ENCODE measurements at places on chromosomes 7 and 10.

- H3K4me3 ChIP-seq, result no peak within 1 kb of the TSS
- H3K36me3 ChIP-seq, result peaks cover 6% of the 10 kb centered on the region
- peak within 1 kb of the TSS; percentile 91 for H3K27ac ChIP-seq
- H3K4me1 ChIP-seq, result peaks cover 15% of the 10 kb centered on the region
Measured at GRCh38 chr7:832167-832967, at the start of gene SUN1. Gene SUN1 (plus strand): TSS chr7:832476. CDS start chr7:832525, 49 bp downstream.

DNA sequence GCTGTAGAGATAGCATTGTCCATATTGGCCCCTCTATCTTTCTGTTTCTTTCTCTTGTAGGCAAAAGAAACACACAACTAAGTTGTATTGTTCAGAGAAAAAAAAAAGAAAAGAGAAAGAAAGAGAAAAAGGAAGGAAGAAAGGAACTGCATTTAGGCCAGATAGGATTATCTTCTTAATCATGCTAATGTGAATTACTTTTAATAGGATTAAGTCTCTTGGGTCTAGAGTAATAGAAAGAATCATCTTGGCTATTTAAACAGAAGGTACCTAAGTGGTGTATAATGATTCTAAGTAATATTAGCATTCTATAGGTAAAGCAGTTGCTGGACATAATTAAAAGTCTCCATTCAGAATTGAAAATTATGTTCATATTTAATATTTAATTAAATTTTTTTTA, 42.2 kb downstream of the GPR85 start:
- H3K27me3 ChIP-seq, result no peaks in the 10 kb centered on the region
- no peak for DNase-seq
- H3K36me3 ChIP-seq, result no peaks in the 10 kb centered on the region
- H3K27ac ChIP-seq, result no peak overlapping the region
- no peak overlapping the region for H3K4me3 ChIP-seq
- no peaks in the 10 kb centered on the region for H3K4me1 ChIP-seq

GRCh38 chr7:3236268-3236667, 64.8 kb upstream of the SDK1 start:
- peaks cover 3% of the 10 kb centered on the region for H3K36me3 ChIP-seq
- no peak for DNase-seq
- H3K4me1 ChIP-seq, result no peaks in the 10 kb centered on the region
- no peak overlapping the region for H3K27ac ChIP-seq
- H3K4me3 ChIP-seq, result no peak overlapping the region

- H3K27me3 ChIP-seq, result no peaks in the 10 kb centered on the region
- peaks cover 6% of the 10 kb centered on the region for H3K4me1 ChIP-seq
- no peak overlapping the region for H3K4me3 ChIP-seq
- peak overlapping the region; percentile 13 for H3K27ac ChIP-seq
- peaks cover 15% of the 10 kb centered on the region for H3K36me3 ChIP-seq
- DNase-seq, result no peak
Measured at GRCh38 chr10:103125323-103126267, 67.5 kb downstream of the NT5C2 start.

DNA sequence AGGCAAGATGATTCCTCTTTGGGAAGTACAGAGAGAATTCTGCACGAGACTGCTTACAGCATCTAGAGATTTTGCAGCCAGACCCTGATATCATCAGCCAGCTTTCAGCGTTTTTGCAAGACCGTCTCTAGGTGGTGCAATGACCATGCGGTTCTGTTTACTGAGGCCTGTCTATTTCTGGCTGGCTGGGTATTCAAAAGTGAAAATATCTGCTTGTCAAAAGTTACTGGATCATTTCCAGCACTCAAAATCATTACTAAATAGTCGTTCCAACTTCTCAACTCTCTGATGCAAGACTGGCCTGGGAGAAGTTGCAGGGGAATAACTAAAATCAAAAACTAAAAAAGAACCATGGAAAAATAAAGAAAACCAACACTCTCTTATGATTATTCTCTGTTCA, 240.1 kb downstream of the ELMO1 start:
- H3K27ac ChIP-seq, result no peak overlapping the region
- H3K4me1 ChIP-seq, result no peaks in the 10 kb centered on the region
- H3K27me3 ChIP-seq, result no peaks in the 10 kb centered on the region
- no peak for DNase-seq

- no peak overlapping the region for H3K4me3 ChIP-seq
- H3K27ac ChIP-seq, result no peak overlapping the region
- peaks cover 13% of the 10 kb centered on the region for H3K27me3 ChIP-seq
Measured at GRCh38 chr7:93004906-93005305, 112.9 kb downstream of the SAMD9 start.

- peaks cover 13% of the 10 kb centered on the region for H3K36me3 ChIP-seq
- no peaks in the 10 kb centered on the region for H3K27me3 ChIP-seq
- H3K4me3 ChIP-seq, result no peak overlapping the region
- no peak for DNase-seq
Measured at GRCh38 chr10:84352251-84352842, 24.0 kb downstream of the CCSER2 start.

DNA sequence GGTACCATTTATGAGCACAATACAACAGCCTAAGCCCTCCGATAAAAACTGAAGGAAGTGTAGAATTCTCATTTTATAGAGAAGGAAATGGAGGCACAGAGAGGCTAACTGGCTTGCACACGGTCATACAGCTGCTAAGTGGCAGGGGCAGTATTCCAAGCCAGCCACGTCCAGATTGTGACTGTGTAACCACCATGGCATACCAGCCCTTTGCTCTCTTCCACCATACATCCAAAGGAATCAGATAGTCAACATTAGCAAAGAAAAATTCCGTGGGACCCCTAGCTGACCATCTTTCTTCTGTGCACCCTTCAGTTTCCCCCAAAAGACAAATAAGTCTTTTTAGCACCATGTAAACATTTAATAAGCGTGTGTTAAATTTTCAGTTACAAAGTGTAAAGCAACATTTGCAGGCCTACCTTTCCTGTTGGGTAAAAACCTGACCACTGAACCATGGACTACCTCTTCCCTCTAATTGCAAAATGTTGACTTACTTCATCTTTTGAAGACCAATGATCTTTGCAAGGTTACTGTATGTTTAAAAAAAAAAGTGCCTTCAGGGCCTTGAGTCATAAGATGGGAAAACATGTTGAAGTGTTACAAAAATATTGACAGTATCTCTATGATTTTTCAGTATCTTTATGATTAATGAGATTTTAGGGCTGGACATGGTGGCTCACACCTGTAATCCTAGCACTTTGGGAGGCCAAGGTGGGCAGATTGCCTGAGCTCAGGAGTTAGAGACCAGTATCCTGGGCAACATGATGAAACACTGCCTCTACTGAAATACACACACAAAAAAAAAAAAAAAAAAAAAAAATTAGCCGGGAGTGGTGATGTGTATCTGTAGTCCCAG, 24.3 kb upstream of the PDZD8 start:
- H3K4me1 ChIP-seq, result no peaks in the 10 kb centered on the region
- DNase-seq, result no peak
- H3K4me3 ChIP-seq, result no peak overlapping the region
- H3K27me3 ChIP-seq, result no peaks in the 10 kb centered on the region
- no peaks in the 10 kb centered on the region for H3K36me3 ChIP-seq
- H3K27ac ChIP-seq, result no peak overlapping the region

GRCh38 chr10:119505131-119505551, 37.4 kb downstream of the RGS10 start:
- H3K27me3 ChIP-seq, result peaks cover 27% of the 10 kb centered on the region
- H3K4me1 ChIP-seq, result peaks cover under 1% of the 10 kb centered on the region
- H3K36me3 ChIP-seq, result no peaks in the 10 kb centered on the region
- DNase-seq, result no peak
- H3K27ac ChIP-seq, result no peak overlapping the region

GRCh38 chr7:80918399-80918798, 452 bp downstream of the SEMA3C start:
- H3K4me3 ChIP-seq, result peak overlapping the region; percentile 90
- no peak for DNase-seq
- peaks cover 59% of the 10 kb centered on the region for H3K4me1 ChIP-seq
- peaks cover 23% of the 10 kb centered on the region for H3K36me3 ChIP-seq
- H3K27me3 ChIP-seq, result no peaks in the 10 kb centered on the region
- H3K27ac ChIP-seq, result peak overlapping the region; percentile 98

GRCh38 chr7:150738591-150739001, 1.4 kb downstream of the GIMAP5 start:
- peaks cover 95% of the 10 kb centered on the region for H3K27me3 ChIP-seq
- no peak for DNase-seq
- H3K36me3 ChIP-seq, result no peaks in the 10 kb centered on the region
- no peak overlapping the region for H3K27ac ChIP-seq
- no peaks in the 10 kb centered on the region for H3K4me1 ChIP-seq

- DNase-seq, result no peak
- H3K4me3 ChIP-seq, result no peak overlapping the region
- peaks cover 18% of the 10 kb centered on the region for H3K27me3 ChIP-seq
- H3K36me3 ChIP-seq, result no peaks in the 10 kb centered on the region
Measured at GRCh38 chr10:30185916-30186315, 126.5 kb upstream of the JCAD start.

DNA sequence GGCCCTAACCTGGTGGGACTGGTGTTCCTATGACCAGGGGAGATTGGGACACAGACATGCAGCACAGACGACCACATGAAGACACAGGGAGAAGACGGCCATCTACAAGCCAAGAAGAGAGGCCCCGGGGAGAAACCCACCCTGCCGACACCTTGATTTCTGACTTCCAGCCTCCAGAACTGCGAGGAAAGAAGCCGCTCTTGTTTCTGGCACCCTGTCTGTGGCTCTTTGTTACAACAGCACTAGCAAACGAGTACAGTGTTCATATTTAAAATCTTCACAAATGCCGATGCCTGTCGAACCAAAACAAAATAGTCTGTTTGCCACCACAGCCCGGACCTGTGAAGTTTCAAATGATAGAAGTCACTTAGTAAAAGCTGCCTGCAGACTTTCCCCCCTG, 132.3 kb downstream of the ACTR3B start:
- H3K36me3 ChIP-seq, result no peaks in the 10 kb centered on the region
- H3K27me3 ChIP-seq, result peaks cover 10% of the 10 kb centered on the region
- H3K4me1 ChIP-seq, result no peaks in the 10 kb centered on the region
- H3K27ac ChIP-seq, result no peak overlapping the region
- no peak for DNase-seq
- no peak overlapping the region for H3K4me3 ChIP-seq

GRCh38 chr7:36809510-36809909, 85.2 kb upstream of the AOAH start:
- no peak overlapping the region for H3K4me3 ChIP-seq
- no peak overlapping the region for H3K27ac ChIP-seq
- H3K4me1 ChIP-seq, result peaks cover 29% of the 10 kb centered on the region
- no peak for DNase-seq

GRCh38 chr10:31528831-31529230, 209.8 kb downstream of the ZEB1 start:
- H3K27ac ChIP-seq, result no peak overlapping the region
- H3K36me3 ChIP-seq, result no peaks in the 10 kb centered on the region
- H3K4me1 ChIP-seq, result peaks cover 10% of the 10 kb centered on the region
- no peak for DNase-seq

GRCh38 chr7:98877146-98877545, 1.2 kb upstream of the TRRAP start:
- peak overlapping the region; percentile 70 for H3K27ac ChIP-seq
- H3K36me3 ChIP-seq, result peaks cover 2% of the 10 kb centered on the region
- no peak for DNase-seq
- peak overlapping the region; percentile 68 for H3K4me3 ChIP-seq
- peaks cover 9% of the 10 kb centered on the region for H3K4me1 ChIP-seq

Measured in progenitor cell of endocrine pancreas (in vitro differentiated cells).